H4 (cell line): ENCODE measurements at places on chromosomes 5 and 9. TPM values are rescaled to one million over a fixed set of nuclear protein-coding genes. Genes with fewer than 3 reads are reported as not detected.

CAVIN4 gene
- total RNA-seq: 0.37 and 0.60 TPM in 2 replicates

GMCL2 gene
- total RNA-seq: not detected in 2 replicates

CCDC180 gene
- total RNA-seq: 0.14 TPM in 1 of 2 replicates, not detected in the other

ZNF483 gene
- total RNA-seq: 0.21 TPM in 1 of 2 replicates, not detected in the other

FNBP1 gene
- total RNA-seq: 19.2 and 24.7 TPM in 2 replicates

SLC36A2 gene
- 0.14 TPM in 1 of 2 replicates, not detected in the other for total RNA-seq

SLC34A1 gene
- total RNA-seq: not detected in 2 replicates

IGIP gene
- total RNA-seq: 1.9 and 2.1 TPM in 2 replicates

BTNL8 gene
- not detected in 2 replicates for total RNA-seq
